ENCODE measurements at places on chromosomes 3 and 15. TPM values are rescaled to one million over a fixed set of nuclear protein-coding genes. Genes with fewer than 3 reads are reported as not detected.

FBLN2 gene
- total RNA-seq = 67.6 TPM

ITGB5 gene
- total RNA-seq = 70.7 TPM

RPUSD2 gene
- 16.2 TPM for total RNA-seq

STAB1 gene
- total RNA-seq = 0.12 TPM

GABRB3 gene
- total RNA-seq = 25.7 TPM

SEMA3F gene
- total RNA-seq = 48.0 TPM

IQCB1 gene
- total RNA-seq = 31.6 TPM

TM6SF1 gene
- total RNA-seq = 0.24 TPM

DNAH12 gene
- 0.29 TPM for total RNA-seq

SLC28A1 gene
- total RNA-seq = 0.31 TPM

HGD gene
- 14.0 TPM for total RNA-seq

CRBN gene
- total RNA-seq = 36.3 TPM

FBXO40 gene
- not detected for total RNA-seq

NLGN1 gene
- 12.6 TPM for total RNA-seq

THOC7 gene
- total RNA-seq = 53.0 TPM

RLBP1 gene
- not detected for total RNA-seq

SCN5A gene
- total RNA-seq = 0.38 TPM

WNT5A gene
- 62.0 TPM for total RNA-seq

CASR gene
- 4.4 TPM for total RNA-seq

CACNA1D gene
- total RNA-seq = 17.4 TPM

FES gene
- total RNA-seq = 3.1 TPM

DYNLT2B gene
- 13.6 TPM for total RNA-seq

STRIT1 gene
- total RNA-seq = not detected

GOLGA6L4 gene
- 5.5 TPM for total RNA-seq

All from type B pancreatic cell (in vitro differentiated cells).